ENCODE measurements at places on chromosomes 5 and 9. TPM values are rescaled to one million over a fixed set of nuclear protein-coding genes. Genes with fewer than 3 reads are reported as not detected.

GRCh38 chr5:108924457-108924961, 176.8 kb downstream of the FER start:
- no peak overlapping the region for H3K27ac ChIP-seq
- no peaks in the 10 kb centered on the region for H3K4me1 ChIP-seq
- DNase-seq = no peak
- no peaks in the 10 kb centered on the region for H3K27me3 ChIP-seq
- H3K36me3 ChIP-seq = no peaks in the 10 kb centered on the region
- H3K4me3 ChIP-seq = no peak overlapping the region

GRCh38 chr5:82044010-82044409, 72.2 kb downstream of the ATG10 start:
- peaks cover 17% of the 10 kb centered on the region for H3K36me3 ChIP-seq
- no peaks in the 10 kb centered on the region for H3K27me3 ChIP-seq
- no peak overlapping the region for H3K27ac ChIP-seq
- no peaks in the 10 kb centered on the region for H3K4me1 ChIP-seq

- peak overlapping the region; percentile 76 for H3K27ac ChIP-seq
- H3K4me3 ChIP-seq = peak overlapping the region; percentile 73
- no peaks in the 10 kb centered on the region for H3K27me3 ChIP-seq
- H3K36me3 ChIP-seq = peaks cover 6% of the 10 kb centered on the region
- DNase-seq = peak; percentile 70
Observed at GRCh38 chr5:119318256-119318894, 37.4 kb upstream of the TNFAIP8 start.

- no peak overlapping the region for H3K27ac ChIP-seq
- H3K4me3 ChIP-seq = no peak overlapping the region
- H3K4me1 ChIP-seq = peaks cover 22% of the 10 kb centered on the region
- H3K36me3 ChIP-seq = no peaks in the 10 kb centered on the region
Observed at GRCh38 chr5:126938466-126938865, 91.9 kb downstream of the MARCHF3 start.

GRCh38 chr5:81763294-81763928, 12.5 kb upstream of the SSBP2 start:
- H3K4me3 ChIP-seq = no peak overlapping the region
- H3K27me3 ChIP-seq = peaks cover 18% of the 10 kb centered on the region
- no peak for DNase-seq
- no peaks in the 10 kb centered on the region for H3K4me1 ChIP-seq
- no peaks in the 10 kb centered on the region for H3K36me3 ChIP-seq
- H3K27ac ChIP-seq = no peak overlapping the region

DNA sequence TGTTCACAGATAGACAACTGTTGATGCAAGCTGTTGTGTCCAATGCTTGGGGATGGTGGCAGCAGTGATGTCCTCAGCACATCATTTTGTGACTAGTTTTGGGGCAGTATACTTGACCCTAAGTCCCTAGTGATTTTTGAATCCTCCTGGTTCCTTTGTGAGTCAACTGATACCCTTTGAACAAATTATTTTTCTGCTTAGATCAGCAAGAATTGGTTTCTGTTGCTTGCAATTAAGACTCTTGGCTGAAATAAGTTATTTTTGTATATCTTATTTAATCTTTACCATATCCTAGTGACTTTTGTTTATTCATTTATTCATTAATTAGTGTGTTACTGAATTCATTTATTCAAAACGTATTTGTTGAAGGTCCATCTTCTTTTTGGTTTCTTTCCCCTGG, 392.0 kb upstream of the SGCD start:
- no peak for DNase-seq
- H3K27me3 ChIP-seq = peaks cover 4% of the 10 kb centered on the region
- no peak overlapping the region for H3K27ac ChIP-seq
- H3K4me3 ChIP-seq = no peak overlapping the region
- H3K36me3 ChIP-seq = no peaks in the 10 kb centered on the region

GRCh38 chr5:127326431-127326830, 35.8 kb downstream of the MEGF10 start:
- no peak overlapping the region for H3K27ac ChIP-seq
- peaks cover 34% of the 10 kb centered on the region for H3K27me3 ChIP-seq
- H3K36me3 ChIP-seq = no peaks in the 10 kb centered on the region
- H3K4me3 ChIP-seq = no peak overlapping the region
- DNase-seq = no peak

DNA sequence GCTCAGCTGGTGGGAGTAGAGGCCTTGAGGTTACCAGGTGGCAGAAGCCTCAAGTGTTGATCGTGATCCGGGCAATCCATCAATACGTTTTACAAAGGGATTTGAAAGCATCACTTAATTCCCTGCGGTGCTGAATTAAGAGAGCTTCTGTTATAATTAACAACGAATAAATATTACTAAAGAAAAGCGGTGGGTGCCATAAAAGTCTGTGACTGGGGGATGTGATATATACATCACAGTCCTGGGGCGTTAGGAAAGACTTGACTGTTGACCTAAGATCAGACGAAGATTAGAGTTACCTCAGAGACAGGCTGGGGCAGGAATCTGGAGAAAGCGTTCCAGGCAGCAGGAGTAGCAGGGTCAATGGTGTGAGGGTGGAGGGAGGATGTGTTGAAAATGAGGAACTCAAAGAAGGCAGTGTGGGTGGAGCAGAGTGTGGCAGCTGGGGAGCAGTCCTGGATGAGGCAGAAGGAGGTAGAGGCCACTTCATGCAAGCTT, 6.7 kb upstream of the C5orf63 start:
- no peak overlapping the region for H3K4me3 ChIP-seq
- no peak for DNase-seq
- H3K27me3 ChIP-seq = peaks cover 19% of the 10 kb centered on the region
- H3K36me3 ChIP-seq = no peaks in the 10 kb centered on the region
- no peaks in the 10 kb centered on the region for H3K4me1 ChIP-seq

GRCh38 chr9:19404283-19405075, 4.3 kb upstream of the ACER2 start:
- H3K27ac ChIP-seq = no peak overlapping the region
- DNase-seq = no peak
- no peaks in the 10 kb centered on the region for H3K36me3 ChIP-seq
- peaks cover 6% of the 10 kb centered on the region for H3K4me1 ChIP-seq

- DNase-seq = no peak
- H3K4me3 ChIP-seq = no peak overlapping the region
- H3K27me3 ChIP-seq = peaks cover 15% of the 10 kb centered on the region
- H3K36me3 ChIP-seq = peaks cover 9% of the 10 kb centered on the region
- no peaks in the 10 kb centered on the region for H3K4me1 ChIP-seq
- H3K27ac ChIP-seq = no peak overlapping the region
Observed at GRCh38 chr9:84513979-84514378, 155.6 kb upstream of the NTRK2 start.

- no peaks in the 10 kb centered on the region for H3K4me1 ChIP-seq
- H3K4me3 ChIP-seq = no peak overlapping the region
- no peak for DNase-seq
- H3K27ac ChIP-seq = no peak overlapping the region
- H3K27me3 ChIP-seq = peaks cover 9% of the 10 kb centered on the region
Observed at GRCh38 chr5:154086146-154086545, 47.4 kb downstream of the MFAP3 start.

DNA sequence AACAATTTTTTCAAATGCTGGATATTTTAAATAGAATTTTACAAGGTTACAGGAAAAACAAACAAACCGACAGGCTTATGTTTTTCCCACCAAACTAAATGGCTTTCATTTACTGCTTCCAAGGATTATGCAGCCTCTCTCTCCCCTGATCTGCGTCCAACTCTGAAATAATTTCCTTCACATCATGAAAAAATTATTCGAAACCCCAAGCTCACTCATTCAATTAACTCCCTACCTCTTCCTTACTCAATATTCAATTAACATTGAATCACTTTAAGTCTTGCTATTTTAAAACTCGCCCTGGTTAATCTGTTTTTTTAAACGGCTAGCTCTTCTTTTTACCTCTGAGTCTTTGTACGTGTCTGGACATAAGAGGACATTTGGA, 336.2 kb downstream of the AGTPBP1 start:
- DNase-seq = no peak
- no peaks in the 10 kb centered on the region for H3K4me1 ChIP-seq
- H3K4me3 ChIP-seq = no peak overlapping the region
- no peaks in the 10 kb centered on the region for H3K36me3 ChIP-seq
- no peak overlapping the region for H3K27ac ChIP-seq
- peaks cover 22% of the 10 kb centered on the region for H3K27me3 ChIP-seq

DNA sequence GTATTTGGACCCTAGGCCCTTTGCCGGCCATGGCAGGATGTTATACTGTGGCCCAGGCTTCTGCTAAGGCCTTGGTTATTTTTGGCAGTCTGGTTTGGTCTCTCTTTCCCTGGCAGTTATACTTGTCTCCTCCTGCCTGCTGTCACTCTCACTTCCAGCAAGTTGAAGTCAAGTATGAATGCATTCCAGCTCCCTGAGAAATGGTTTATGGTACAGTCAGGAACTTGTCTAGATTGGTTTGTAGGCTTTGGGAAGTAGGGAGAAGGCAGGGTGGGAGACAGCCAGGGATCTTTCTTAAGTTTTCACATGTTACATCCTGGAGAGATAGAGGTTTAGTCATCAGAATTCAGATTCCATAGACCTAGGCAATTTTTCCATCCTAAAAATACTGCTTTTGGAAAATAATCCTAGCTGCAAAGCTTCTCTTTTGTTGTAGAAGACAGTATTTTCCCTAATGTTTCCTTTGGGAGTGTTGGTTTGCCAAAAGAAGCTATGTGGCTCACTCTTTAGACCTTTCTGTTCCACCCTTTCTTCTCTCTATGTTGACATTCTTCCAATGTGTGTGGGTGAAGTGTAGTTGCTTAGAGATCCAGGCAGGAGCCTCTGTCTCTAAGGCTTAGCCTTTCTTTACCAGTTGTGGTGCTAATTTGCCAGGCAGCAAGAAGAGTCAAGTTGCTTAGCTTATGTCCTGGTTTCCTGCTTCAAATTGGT, 2.5 kb upstream of the KDM3B start:
- H3K27me3 ChIP-seq = no peaks in the 10 kb centered on the region
- H3K36me3 ChIP-seq = peaks cover 11% of the 10 kb centered on the region
- no peak overlapping the region for H3K27ac ChIP-seq
- no peak overlapping the region for H3K4me3 ChIP-seq
- no peak for DNase-seq

DNA sequence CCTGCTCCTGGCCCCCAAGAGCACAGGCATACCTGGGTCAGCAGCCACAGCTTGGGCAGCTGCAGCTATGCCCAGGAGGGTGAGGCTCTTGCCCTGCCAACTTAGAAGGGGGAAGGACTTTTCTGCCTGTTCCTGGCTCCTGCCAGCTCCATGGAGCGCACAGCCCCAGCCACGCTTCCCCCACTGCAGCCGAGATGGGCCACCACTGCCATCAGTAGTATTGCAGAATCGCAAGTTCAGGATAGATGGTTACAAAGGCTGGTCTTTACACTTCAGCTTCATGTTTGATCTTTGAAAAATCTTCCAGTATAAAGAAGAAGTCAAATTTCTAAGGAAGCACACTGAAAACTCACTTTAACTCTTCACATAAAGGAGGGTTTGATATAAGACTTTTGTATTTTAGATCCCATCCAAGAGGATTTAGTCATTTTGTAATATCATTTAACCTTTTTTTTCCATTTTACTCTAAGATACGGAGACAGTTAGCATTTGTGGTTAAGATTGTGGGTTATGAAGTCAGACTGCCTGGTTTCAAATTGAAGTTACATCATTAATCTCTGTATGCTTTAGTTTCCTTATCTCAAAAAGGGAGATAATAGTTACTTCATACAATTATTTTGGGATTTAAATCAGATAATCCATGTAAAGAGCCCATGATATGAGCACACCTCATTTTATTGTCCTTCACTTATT, 81.8 kb downstream of the NLN start:
- H3K27me3 ChIP-seq = no peaks in the 10 kb centered on the region
- no peak overlapping the region for H3K27ac ChIP-seq
- DNase-seq = no peak
- H3K36me3 ChIP-seq = peaks cover 9% of the 10 kb centered on the region
- peak overlapping the region; percentile 41 for H3K4me3 ChIP-seq

GRCh38 chr9:14909181-14909580, 1.0 kb downstream of the FREM1 start:
- no peak overlapping the region for H3K27ac ChIP-seq
- no peaks in the 10 kb centered on the region for H3K4me1 ChIP-seq
- no peak for DNase-seq
- no peaks in the 10 kb centered on the region for H3K36me3 ChIP-seq

- no peaks in the 10 kb centered on the region for H3K36me3 ChIP-seq
- no peaks in the 10 kb centered on the region for H3K27me3 ChIP-seq
- H3K4me3 ChIP-seq = no peak within 1 kb of the TSS
- no peak within 1 kb of the TSS for H3K27ac ChIP-seq
- DNase-seq = no peak
- peaks cover 6% of the 10 kb centered on the region for H3K4me1 ChIP-seq
Observed at GRCh38 chr5:146516151-146516475, at the start of gene GPR151. TSS of gene GPR151 (minus strand) at chr5:146516190. CDS start at chr5:146516113, 77 bp downstream.

DNA sequence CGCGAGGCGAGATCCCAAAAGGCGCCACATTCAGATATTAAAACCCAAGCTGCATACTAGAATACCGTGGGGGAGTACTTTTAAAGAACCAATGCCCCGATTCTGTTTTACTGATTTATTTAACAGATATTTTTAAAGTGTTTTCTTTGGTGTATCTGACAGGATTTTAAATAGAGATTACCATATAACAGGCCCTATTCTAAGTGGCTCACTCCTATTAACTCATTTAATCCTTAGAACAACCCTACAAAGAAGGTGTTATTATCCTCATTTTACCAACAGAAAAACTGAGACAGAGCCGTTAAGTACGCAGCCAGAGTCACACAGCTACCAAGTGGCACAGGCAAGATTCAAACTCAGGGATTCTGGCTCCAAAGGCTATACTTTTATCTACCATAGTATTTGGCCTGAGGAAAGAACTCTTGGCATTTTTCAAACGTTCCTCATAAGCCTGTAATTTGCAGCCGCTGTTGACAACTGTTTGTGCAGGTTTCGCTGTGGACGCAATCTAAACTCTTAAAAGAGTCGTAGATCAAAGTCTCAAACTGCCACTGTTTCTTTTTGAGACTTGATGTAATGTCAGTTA, 550 bp upstream of the TMEM245 start:
- peaks cover 23% of the 10 kb centered on the region for H3K4me1 ChIP-seq
- H3K27ac ChIP-seq = peak overlapping the region; percentile 72
- peak overlapping the region; percentile 56 for H3K4me3 ChIP-seq
- peaks cover 2% of the 10 kb centered on the region for H3K27me3 ChIP-seq
- no peak for DNase-seq

DNA sequence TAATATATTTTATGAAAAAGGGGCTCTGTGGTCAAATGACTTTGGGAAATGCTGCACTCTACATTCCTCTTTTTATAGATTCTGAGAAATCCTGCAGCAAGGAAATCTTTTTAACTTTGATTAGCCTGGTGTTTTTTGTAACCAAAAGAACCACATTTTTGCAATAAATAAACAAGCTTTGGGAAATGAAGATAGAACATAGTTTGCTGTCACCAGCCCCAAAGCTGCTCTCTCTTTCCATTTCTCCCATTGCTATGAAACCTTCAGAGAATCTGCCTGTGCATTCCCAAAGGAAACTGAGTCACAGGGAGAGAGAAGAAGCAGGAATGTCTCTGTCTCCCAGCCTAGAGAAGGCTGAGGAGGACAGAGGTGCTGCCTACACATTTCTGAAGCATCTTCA, 59.0 kb downstream of the COL15A1 start:
- H3K4me3 ChIP-seq = no peak overlapping the region
- H3K27me3 ChIP-seq = no peaks in the 10 kb centered on the region
- peaks cover 16% of the 10 kb centered on the region for H3K4me1 ChIP-seq
- no peak for DNase-seq
- H3K27ac ChIP-seq = no peak overlapping the region

Gene SHC3
- not detected for total RNA-seq

Gene STOM
- total RNA-seq = 99.4 TPM

Gene FAM221B
- total RNA-seq = not detected

Gene RASGRF2
- 2.3 TPM for total RNA-seq

Gene SPACA9
- 0.71 TPM for total RNA-seq

Gene GRIA1
- total RNA-seq = not detected

Gene GFI1B
- total RNA-seq = not detected

Gene EIF4E1B
- total RNA-seq = not detected

Gene DAB2IP
- 0.07 TPM for total RNA-seq

Gene GPX3
- total RNA-seq = not detected
